ENCODE measurements at places on chromosomes 5 and 9.

DNA sequence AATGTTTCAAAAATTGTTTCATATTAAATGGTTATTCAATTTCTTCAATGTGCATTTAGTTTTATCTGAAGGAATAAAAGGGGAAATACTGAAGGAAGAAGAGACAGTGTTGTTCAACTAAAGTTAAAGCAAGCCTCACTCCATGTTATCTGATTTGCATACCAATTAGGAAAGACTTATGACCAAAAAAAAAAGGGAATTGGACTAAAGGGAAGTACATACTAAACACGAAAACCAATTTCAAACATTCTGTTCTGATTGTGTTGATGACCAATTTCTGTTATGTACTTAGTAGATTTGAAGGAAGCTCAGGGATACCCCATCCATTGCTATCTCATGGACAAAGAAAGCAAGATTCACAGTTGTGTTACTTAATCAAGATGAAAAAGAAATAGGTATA, 4.9 kb upstream of the GAPT start:
- DNase-seq, result no peak

DNA sequence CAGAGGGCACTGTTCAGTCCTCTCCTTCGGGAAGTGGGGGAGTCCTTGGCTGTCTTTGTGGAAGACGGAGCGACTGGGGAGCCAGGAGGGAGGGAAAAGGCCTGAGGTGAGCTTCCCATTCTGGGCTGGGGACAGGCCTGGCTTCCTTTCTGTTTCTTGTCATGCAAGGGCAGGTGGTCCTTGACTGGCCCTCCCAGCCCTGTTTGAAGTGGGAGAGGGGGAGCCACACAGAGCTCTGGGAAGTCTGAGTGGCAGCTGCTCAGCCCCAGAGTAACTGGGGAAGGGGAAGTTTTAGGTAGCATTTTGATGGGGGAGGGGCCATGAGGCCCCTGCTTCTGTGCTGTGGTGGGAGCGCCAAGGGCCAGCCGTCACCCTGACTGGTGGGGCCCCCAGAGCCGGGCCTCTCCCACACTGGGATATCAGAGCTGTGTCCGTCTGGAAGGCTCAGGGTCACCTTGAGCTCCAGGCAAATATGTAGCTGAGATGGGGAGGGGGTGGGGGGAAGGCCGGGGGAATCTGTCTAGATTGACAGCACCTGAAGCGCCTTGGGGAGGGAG, 6.5 kb downstream of the UNC5A start:
- DNase-seq, result no peak

DNA sequence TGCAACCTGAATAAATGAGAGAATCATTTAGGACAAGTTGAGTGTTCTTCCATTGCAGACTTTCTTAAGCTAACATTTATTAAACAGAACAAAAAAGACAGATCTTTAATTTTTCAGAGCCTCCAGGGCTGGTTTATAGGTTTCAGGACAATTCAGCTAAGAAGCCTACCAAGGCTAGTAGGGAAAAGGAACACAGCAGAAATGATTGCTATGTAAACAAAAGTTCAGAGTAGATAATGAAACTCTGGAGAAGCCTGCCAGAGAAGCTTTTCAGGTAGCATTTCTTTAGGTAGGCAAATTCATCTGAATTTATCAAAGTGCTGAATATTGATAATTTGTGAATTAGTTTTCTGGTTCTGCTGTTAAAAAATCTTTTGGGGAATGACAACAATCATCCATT, 264.2 kb downstream of the DEPDC1B start:
- DNase-seq, result no peak

GRCh38 chr9:111102793-111103464, 64.7 kb upstream of the LPAR1 start:
- DNase-seq, result no peak

DNA sequence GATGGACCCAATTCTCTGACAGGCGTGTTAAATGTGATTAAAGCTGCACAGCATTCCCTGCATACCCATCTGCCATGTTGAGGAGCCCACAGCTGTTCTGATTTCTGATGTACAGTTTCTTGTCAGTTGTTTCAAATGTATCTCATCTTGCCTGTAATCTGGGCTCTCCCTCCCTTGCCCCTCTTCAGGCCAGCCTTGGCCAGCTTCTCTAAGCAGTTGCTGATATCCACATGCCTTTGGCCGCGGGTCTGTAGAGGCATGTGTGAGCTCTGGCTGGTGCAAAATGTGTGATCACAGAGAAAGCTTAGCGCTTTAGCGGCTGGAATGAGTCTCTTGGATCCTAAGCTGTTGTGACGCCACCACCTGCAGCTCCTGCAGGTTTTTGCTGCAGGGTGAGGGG, 332.0 kb downstream of the MLLT3 start:
- DNase-seq, result no peak

GRCh38 chr5:102249381-102249780, 46.7 kb downstream of the SLCO4C1 start:
- DNase-seq, result no peak

- no peak for DNase-seq
These were observed 242.7 kb downstream of the DEPDC1B start for GRCh38 chr5:60457233-60457632.

- no peak for DNase-seq
These were observed 18.7 kb downstream of the INIP start for GRCh38 chr9:112699230-112699629.
